Activated naive CD4-positive, alpha-beta T cell (primary cell): ENCODE measurements at places on chromosomes 6 and 20.

- DNase-seq = no peak
These were observed 76.6 kb upstream of the QKI start for GRCh38 chr6:163337958-163338357.

- no peak for DNase-seq
These were observed 114.0 kb downstream of the PDSS2 start for GRCh38 chr6:107345393-107345792.

- DNase-seq = no peak
These were observed 372.7 kb upstream of the SULF2 start for GRCh38 chr20:48158014-48158413.

- DNase-seq = no peak
These were observed 43.6 kb upstream of the TMEM170B start for GRCh38 chr6:11493974-11494373.

- DNase-seq = no peak
These were observed 11.2 kb downstream of the LYRM4 start for GRCh38 chr6:5249451-5250122.

DNA sequence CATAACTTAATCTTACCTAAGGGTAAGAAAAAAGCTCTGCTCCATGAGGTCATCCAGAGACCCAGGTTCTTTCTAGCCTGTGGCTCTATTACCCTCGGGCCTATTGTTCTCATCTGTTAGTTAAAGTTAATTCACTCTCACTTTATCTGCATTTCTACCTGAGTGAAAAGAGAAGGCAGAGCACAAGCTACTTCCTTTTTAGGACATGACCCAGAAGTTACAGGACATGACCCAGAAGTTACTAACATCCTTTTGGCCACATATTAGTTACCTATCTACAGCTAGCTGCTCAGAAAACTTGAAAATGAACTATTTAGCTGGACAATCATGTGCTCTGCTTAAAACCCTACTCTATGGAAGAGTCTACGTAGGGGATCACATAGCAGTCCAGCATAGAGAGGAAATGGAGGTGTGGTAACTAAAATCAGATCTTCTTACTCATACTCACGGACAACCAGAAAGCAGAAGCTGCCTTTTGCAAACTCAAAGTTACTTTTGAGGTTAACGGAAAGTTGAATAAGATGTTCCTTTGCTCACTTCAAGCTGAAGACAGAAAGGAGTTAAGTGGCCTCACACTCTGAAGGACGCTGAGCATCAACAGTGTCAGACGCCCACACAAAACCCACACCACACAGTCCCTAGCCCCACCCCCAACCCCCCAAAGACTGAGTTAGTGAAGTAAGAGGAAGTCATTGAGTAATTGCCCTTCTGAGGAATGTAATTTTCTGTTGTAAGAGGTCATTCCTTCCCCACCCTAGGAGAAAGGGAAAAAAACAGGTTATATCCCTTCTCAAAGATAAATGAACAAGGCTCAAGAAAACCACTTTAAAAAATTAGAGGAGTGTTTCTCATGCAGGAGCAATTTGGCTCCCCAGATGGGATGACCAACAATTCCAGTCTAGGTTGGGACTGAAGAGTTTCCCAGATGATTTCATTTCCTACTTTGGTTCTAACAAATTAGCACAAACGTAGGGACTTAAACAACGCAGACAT lies 45.9 kb upstream of the TAB2 start:
- peak; percentile 6 for DNase-seq

GRCh38 chr6:121855521-121855920 lies 420.1 kb downstream of the GJA1 start:
- DNase-seq = no peak

GRCh38 chr6:43915986-43916923 lies 146.2 kb downstream of the VEGFA start:
- DNase-seq = no peak

- DNase-seq = no peak
These were observed 10.5 kb downstream of the PTGIS start for GRCh38 chr20:49557449-49557848.

GRCh38 chr20:24957326-24958016 lies 8.4 kb downstream of the CST7 start:
- DNase-seq = no peak

- DNase-seq = no peak
These were observed 700.9 kb downstream of the COL12A1 start for GRCh38 chr6:74504941-74505340.

GRCh38 chr6:54307439-54307910 lies 766 bp upstream of the TINAG start:
- no peak for DNase-seq

GRCh38 chr6:55888917-55889316 lies 13.5 kb upstream of the BMP5 start:
- no peak for DNase-seq

DNA sequence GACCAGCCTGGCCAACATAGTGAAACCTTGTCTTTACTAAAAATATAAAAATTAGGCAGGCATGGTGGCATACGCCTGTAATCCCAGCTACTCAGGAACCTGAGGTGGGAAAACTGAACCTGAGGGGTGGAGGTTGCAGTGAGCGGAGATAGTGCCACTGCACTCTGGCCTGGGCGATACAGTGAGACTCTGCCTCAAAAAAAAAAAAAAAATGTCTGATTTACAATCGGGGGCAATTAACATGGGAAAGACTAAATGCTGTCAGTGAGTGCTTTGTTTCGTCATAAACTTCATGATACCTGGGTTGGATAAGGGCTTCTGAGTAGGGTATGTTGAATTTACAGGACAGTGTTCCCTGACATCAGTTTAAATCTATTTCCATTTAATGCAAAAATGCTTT lies 8.0 kb upstream of the SH3BGRL2 start:
- no peak for DNase-seq

- DNase-seq = no peak
These were observed 13.3 kb upstream of the SGK1 start for GRCh38 chr6:134331256-134331655.

DNA sequence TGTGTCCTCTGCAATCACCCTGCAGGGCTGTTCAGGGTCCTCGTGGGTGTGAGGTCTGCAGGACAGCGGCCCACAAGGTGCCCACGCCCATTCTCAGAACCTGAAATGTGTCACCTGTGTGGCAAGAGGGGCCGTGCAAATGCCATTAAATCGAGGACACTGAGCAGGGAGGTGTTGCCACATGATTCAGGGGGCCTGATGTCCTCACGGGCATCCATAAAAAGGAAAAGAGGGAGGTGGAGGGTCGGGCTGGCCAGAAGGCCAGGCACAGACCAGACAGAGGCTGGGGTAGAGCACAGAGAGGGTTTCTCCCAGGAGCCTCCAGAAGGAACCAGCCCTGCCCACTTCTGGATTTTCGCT lies 239.6 kb downstream of the ERMARD start:
- DNase-seq = no peak

DNA sequence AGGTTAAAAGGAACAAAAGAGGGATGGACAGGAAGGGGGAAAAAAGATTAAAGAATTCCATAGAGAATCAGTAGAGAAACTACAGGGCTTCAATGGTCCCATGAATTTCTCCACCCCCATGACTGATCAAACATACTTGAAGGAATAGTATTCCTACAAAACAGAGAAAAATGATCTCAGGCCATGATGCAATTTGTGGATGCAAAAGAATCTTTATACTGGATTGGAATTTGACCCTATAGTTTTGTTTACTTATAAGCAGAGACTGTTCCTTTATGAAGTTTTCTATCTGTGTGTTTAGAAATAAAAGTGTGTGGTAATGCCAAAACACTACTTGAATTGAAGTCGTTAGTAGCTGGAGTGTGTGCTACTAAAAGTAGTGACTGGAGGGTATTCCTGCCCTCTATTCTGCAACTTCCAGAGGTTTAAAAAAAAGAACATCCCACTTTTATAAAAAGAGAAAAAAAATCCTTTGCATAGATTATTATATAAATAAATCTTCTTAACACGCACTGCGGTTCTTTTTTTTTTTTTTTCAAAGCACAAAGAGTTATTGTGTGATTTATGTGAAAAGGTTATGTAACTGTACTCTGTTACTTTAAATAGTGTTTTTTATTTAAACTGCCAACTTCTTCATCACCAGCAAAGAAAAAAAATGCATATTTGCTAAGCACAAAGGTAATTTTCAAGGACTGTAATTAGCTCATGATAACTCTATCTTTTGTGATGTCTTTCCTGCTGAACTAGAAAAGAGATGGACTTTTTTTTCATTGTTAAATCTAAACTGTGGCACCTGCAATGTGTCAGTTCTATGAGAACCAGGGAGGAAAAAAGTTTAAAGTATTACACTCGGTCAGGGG lies 214.5 kb upstream of the CITED2 start:
- no peak for DNase-seq

- DNase-seq = no peak
These were observed 377.1 kb downstream of the FOXA2 start for GRCh38 chr20:22207280-22207679.

- no peak for DNase-seq
These were observed 48.4 kb upstream of the SLC35D3 start for GRCh38 chr6:136873748-136874147.

DNA sequence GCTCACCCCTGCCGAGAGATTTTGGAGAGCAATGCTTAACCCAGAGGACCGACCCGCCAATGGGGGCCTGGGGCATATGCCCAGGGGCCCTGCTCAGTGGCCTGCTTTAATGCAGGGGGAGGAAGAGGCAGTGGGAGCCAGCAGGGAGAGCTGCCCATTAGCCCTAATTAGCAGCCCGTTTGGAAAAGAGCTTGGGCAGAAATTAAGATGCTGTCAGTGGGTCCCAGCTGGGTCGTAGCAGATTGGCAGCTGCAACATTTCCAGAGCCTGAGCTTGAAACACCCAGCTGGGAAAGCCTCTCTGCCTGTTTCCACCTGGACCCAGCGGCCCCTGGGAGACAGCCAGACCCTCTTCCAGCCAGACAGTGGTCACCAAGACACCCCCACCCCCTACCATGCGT lies 39.5 kb downstream of the CD40 start:
- no peak for DNase-seq

GRCh38 chr20:54340667-54341081 lies 132.8 kb downstream of the PFDN4 start:
- DNase-seq = no peak

DNA sequence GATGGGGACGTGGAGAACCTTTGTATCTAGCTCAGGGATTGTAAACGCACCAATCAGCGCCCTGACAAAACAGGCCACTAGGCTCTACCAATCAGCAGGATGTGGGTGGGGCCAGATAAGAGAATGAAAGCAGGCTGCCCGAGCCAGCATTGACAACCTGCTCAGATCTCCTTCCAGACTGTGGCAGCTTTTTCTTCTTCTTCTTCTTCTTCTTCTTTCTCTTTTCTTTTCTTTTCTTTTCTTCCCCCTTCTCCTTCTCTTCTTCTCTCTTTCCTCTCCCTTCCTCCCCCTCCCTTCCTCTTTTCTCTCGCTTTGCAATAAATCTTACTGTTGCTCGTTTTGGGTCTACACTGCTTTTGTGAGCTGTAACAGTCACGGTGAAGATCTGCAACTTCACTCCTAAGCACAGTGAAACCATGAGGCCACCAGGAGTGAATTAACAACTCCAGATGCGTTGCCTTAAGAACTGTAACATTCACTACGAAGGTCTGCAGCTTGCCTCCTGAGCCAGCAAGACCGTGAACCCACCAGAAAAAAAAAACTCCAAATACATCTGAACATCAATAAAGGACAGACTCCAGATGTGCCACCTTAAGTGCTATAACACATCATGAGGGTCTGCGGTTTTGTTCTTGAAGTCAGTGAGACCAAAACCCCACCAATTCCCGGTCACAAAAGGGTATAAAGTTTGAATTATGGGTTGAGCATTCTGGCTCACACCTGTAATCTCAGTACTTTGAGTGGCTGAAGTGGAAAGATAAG lies 19.6 kb upstream of the SERPINB1 start:
- no peak for DNase-seq

GRCh38 chr6:44567406-44567805 lies 179.9 kb downstream of the CDC5L start:
- no peak for DNase-seq

DNA sequence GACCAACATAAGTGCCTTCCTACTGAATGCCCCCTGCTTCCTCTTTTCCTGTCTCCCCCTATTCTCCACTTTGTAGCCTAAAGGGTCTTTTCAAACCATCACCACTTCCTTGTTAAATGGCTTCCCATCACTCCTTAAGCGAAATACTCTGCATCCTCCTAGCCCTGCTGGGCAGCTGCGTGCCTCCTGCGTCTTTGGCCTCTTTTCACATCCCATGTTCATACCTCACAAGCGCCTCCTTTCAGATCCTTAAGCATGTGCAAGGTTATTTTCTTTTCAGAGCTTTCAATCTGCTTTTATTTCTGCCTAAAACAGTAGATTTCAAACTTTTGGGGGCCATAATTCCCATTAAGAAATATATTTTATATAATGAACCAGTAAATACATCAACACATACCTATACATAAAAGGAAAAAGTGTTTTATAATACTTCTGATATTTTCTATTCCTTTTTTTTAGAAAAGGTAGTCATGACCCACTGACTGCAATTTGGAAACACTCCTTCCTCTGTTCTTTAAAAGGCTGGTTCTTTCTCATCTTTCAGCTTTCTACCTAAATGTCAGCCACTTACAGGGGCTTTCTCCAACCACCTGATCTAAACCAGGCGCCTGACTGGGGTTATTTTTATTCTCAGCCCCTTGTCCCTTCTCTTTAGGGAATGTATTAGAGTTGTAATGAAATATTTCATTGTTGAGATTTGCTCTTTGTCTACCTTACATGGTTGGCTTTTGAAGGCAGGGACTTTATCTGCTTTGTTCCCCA lies 84.1 kb downstream of the PRDM1 start:
- no peak for DNase-seq

DNA sequence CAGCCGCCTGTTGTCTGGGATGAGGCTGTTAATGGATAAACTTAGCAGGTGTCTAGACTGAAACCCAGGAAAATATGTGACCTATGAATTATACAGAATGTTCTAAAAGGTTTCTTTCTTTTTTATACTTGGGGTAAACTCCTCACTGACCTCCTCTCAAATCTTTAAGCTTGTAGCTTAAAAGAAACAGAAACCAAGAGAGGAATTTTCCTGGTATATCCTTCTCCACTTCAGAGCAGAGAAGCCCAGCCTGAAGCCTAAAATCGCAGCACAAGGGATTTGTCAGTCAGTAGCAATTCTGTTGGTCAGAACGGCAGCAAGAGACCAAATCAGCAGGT lies 99.4 kb upstream of the RIPOR2 start:
- DNase-seq = no peak

DNA sequence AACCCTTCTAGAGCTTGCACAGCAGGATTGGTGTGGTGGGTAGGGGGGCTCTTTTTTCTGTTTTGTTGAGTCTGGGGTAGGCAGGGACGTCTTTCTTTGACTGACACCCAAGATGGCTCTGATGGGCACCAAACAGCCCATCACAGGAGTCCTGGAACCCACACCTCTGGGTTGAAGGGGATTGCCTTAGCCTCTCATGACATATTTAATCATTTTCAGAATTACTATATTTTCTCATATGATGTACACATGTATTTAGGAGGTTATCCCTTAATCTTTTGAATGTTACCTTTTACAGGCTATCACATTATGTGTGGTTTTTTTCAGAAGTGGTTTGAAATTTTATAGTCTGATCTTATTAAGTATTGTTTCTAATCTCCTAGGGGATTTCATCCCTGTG lies 64.6 kb downstream of the RPP40 start:
- DNase-seq = no peak
